ENCODE measurements at places on chromosomes 16 and 17.

- no peak for DNase-seq
These were observed 13.0 kb upstream of the MPHOSPH6 start for GRCh38 chr16:82183004-82183397.

GRCh38 chr16:3087243-3088235 lies 11.6 kb downstream of the ZSCAN10 start:
- no peak for DNase-seq

GRCh38 chr17:53032861-53033271 lies 789.9 kb upstream of the KIF2B start:
- no peak for DNase-seq

GRCh38 chr16:314795-315299 lies 31.9 kb downstream of the PDIA2 start:
- no peak for DNase-seq

DNA sequence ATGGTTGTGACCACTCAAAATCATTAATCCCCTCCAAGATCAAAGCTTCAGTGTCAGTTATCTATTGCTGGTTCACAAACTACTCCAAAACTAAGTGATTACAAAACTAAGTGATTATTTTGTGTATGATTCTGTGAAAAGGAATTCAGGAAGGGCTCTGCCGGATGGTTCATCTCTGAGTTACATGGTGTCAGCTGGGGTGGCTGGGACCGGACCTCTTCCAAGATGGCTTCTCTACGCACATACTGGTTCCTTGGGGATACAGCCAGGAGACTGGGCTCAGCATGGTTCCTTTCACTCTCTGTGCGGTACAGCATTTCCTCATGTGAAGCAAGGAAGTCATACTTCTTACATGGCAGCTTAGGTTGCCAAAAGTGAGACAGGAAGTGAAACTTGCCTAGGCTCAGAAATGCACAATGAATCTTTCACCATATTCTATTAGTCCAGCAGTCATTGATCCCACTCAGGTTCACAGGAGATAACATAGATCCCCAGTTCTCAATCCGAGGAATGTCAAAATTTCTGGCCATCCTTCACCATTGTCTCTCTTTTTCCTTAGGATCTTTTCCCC lies 97.9 kb upstream of the IRX6 start:
- no peak for DNase-seq

DNA sequence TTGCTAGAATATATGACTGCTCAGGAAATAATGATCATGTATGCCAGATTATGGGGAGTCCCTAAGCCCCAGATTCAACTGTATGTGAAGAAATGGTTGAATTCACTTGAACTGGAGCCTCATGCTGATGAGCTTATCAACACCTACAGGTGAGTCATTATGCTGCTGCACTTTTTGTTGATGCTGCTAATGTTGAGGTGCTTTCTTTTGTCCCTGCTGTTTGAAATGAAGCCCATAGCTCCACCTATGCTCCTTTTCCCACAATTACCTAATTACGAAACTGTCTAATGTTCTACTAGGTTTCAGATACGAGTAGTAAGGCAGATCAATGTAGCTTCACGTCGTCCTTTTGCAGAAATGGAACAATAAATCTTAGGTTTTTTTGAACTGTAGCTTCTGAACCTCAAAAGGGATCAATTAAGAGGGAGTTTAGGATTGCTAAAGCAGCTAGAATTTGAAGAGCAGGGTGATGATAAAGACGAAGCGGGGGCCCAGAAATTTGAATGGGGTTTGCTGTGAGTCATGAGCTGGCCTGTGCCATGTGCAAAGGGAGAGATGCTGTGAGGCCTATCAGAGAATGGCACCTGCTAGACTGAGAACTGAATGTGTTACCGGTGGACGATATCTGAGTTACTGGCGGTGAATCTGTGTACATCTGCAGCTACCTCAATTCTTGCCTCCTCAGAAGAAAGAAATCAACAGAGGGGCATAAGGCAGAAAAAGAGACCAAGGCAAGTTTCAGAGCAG lies 6.1 kb upstream of the UQCRC2 start:
- no peak for DNase-seq

GRCh38 chr17:78555746-78556401 lies 21.3 kb downstream of the DNAH17 start:
- no peak for DNase-seq

- peak; percentile 27 for DNase-seq
These were observed 67.9 kb downstream of the ZZEF1 start for GRCh38 chr17:4074831-4075495.

DNA sequence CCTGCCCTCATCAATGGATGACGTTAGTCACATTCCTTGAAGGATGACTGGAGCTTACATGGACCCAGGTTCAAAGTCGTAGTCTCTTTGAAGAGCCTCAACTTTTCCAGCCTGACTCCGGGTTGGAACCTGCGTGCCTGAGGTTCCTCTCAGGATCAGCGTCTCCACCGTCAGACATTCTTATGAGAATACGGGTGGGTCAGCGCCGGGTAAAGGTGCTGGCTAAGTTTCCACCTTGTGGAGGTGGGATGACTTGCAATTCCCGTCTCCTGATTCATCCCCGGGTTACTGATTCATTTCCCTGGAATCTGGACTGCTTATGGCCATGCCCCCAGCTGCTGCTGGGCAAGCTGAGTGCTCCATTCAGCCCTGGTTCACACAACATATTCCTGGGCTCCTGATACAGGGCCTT lies 38.9 kb upstream of the CMIP start:
- no peak for DNase-seq

DNA sequence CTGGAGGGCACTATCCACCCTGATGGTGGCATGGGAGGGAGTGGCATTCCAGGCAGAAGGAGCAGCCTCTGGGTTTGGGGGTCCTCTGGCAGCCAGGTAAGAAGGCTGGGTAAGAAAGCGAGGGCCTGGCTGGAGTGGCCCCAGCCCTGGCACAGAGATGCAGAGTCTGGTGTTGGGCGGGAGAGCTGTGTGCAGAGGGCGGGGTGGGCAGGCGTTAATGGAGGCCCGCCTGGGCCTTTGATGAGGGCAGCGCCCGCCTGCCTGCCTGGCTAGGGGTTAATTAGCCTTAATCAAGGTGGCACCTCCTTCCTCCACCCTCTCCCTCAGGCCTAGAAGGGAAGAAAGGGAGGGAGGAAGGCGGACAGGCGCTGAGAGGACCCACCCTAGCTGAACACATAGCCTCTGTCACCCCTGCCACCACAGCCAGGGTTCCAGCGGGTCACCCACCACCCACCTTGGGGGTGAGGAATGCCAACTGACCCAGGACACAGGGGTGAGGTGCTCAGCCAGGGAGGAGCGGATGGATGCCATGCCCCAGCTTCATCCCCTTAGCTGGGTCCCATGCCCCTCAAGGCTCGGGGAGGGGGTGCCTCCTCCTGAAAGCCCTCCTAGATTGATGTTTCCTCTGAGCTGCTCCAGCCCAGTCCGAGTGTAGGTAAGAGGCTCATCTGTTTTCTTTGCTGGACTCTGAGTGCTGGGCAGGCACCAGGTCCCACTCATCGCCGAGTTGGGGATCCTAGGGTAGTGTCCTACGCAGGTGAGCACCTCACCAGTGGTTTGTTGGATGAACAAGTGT lies 13.4 kb upstream of the FAM83G start:
- DNase-seq = no peak

- DNase-seq = no peak
These were observed 708 bp downstream of the DHX33 start for GRCh38 chr17:5468075-5468473.

GRCh38 chr17:35345926-35346771 lies 27.3 kb downstream of the SLFN11 start:
- peak; percentile 6 for DNase-seq

GRCh38 chr17:38585056-38585917 lies 20.5 kb downstream of the SRCIN1 start:
- no peak for DNase-seq

- no peak for DNase-seq
These were observed 85.3 kb downstream of the STXBP4 start for GRCh38 chr17:55053855-55054254.

GRCh38 chr17:45836047-45837044 lies 8.3 kb upstream of the SPPL2C start:
- no peak for DNase-seq

DNA sequence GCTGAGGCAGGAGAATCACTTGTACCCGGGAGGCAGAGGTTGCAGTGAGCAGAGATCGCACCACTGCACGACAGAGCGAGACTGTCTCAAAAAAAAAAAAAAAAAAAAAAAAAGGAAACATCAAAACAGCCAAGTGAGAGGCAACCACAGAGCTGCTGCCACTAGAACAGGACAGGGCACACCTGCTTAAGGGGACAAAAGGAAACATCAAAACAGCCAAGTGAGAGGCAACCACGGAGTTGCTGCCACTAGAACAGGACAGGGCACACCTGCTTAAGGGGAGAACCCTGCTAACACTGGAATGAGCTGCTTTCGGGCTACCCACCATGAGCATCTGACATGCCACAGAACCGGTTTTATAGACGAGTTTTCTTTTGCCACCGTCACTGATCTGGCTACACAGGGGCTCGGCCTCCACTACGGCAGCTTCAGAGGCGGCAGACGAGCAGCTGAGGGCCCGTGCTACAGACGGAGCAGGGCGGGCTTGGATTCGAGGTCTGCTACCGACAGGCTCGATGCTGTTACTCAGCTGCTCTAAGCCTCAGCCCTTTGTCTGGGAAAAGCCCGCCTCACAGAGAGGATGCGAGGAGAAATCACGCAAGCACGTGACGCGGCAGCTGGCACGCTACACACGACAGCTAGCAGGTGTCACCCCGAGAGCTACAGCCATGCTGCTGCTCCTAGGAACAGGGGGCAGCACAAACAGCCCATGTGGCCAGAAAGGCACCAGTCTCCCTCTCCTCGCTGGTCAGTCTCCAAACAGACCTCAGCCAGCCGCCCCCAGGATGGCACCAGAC lies 2.0 kb downstream of the P4HB start:
- no peak for DNase-seq

GRCh38 chr16:68954911-68955635 lies 111.7 kb downstream of the TANGO6 start:
- DNase-seq = no peak

GRCh38 chr16:88763502-88764053 lies 21.4 kb downstream of the PIEZO1 start:
- DNase-seq = no peak

- no peak for DNase-seq
These were observed 43.5 kb downstream of the PKD1 start for GRCh38 chr16:2092256-2092620.

DNA sequence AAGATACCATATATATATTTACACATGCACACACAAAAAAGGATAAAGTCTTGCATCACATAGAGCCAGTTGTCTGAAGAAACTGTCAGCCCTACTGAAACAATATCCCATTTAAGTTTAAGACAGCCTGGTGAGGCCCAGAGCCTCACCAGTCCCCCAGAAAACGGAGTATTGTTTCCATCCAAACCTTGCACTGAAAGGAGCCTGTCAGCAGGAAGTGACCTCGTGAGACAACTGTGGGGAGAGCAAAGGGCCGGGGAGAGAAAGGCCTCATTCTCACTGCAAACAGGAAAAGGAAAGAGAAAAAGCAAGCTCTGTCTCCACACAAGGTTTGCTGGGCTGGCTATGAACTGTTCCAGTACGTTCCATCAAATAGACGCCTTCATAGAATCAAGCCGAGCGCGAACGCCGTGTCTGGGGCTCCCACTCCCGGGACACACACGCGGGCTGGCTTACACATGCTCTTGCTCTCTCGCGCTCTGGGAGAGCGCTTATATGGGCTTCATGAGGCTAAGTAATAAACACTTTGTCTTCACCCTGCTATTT lies 44.4 kb upstream of the ZFHX3 start:
- no peak for DNase-seq

GRCh38 chr17:29567554-29568330 lies 759 bp upstream of the TP53I13 start:
- DNase-seq = peak; percentile 71

- no peak for DNase-seq
These were observed 38.5 kb upstream of the MYOCD start for GRCh38 chr17:12627177-12627629.

GRCh38 chr16:11046382-11046931 lies 102.1 kb downstream of the CLEC16A start:
- DNase-seq = no peak

- no peak for DNase-seq
These were observed 18.1 kb downstream of the RHBDL3 start for GRCh38 chr17:32283745-32284201.

DNA sequence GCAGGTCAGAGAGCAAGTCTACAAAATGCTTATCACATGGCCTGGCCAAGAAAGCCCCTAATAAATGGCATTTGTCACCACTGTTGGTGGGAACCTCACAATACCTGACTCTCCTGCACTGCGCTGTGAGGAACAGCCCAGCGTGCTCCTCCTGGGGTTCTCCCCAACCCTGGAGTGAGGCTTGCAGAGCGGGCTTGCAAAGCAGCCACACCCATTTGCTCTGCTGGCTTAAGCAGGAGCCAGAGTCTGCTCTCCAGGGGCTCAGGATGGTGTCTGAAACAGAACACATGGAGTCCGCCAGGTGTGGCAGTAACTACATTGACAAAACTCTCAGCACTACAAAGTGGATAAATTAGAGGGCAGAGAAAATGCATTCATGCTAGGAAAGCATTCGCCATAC lies 331.0 kb upstream of the CCL2 start:
- DNase-seq = no peak

- peak; percentile 60 for DNase-seq
These were observed 2.7 kb downstream of the CENPX start for GRCh38 chr17:82019690-82020571.

DNA sequence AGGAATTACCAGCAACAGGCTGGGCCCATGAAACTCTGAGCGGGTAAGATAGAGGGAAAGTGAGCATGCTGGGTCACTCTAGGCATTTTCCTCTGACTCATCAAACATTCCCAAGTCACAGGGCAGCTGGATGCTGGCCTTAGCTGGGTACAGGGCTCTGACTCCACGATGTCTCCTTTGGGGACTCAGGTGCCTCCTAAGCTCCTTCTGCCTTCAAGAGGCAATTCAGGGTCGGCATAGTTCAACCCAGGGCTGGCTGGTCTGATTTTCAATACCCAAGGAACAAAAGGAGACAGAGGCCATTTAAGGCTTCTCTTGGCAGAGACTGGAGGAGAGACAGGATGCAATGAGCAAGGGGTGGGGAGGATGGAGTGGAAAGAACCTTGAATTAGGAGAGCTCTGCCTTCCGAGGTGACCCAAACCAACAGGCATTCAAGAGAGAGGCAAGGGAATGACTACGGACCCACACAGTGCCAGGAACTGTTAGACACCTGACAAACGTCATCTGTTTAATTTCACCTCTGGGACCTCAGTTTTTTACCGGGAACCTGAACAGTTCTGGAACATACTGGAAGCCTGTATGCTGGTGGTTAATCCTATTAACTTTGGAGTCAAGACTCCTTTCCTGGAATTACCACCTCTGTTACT lies 910 bp downstream of the WBP2 start:
- DNase-seq = no peak

DNA sequence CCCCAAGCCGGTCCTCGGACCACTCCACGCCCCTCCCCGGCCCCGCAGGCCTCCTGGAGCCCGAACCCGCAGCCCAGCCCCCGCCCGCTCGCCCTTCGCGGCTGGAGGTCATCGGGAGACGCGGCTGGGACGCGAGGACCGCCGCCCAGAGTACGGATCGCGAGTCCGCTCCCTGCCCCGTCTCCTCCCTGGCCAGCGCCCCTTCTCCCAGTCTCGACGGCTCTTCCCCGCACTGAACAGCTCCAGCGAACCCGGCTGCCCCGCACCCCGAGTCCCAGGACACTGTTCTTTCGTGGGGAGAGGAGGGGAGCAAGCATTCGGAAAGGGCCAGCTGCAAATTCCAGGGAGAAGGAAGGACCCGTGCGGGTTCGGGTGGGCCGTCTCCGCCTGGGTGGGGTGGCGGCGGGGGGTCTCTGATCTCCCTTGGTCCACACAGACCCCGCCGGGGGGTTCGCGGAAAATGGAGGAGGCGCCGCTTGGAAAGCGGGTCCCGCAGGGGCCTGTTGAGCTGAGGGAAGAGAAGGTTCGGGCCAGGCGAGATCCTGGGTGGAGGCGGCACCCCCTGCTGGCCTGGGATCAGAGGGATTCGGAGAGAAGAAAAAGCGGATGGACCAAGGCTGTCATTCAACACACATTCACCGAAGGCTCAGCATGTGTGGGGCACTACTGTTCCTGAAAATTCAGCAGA lies 632 bp upstream of the RTN4RL1 start:
- no peak for DNase-seq

Measured in effector memory CD8-positive, alpha-beta T cell (primary cell).